Activated naive CD8-positive, alpha-beta T cell treated with anti-CD3 and anti-CD28 coated beads, Interleukin-2, amount 50 U/mL, for 24 hours (primary cell): ENCODE measurements at places on chromosomes 16 and 17.

DNA sequence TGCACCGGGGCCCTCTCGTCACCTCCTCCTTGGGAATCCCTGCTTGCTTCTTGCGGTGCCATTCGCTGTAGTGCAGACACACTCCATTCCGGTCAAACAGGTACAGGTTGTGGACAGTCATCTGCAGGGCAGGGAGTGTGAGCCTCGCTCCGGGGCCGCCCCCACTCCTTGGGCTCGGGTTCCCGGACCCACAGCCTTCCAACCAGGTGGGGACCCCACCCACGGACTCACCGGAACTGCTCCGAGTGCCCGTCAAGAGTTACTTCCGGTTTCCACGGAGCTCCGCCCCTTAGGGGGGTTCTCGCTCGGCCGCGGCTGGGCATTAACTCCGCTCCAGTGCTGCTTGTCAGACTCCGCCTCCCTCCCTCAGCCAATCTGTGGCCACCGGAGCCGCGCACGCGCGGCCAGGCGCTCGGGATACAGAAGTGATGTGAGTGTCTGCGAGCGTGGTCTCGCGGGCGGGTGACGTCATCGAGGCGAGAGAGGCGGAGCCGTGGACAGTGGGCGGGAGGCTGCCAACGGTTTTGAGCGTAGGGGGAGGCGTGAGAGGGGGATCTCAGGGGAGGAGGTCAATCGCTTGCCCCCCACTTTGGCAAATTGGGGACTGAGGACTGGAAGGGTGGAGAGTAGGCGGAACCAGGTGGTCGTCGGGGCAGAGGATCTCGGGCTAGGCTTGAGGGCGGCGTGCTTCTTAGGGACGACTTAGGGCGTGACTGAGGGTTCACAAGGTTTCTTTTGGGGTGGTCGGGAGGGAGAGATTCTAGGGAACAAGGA lies at the start of the genes CNTROB and TRAPPC1:
Gene CNTROB, plus strand, starts transcription at position 498 of the 774 bp plus-strand sequence. CDS start 874 bp downstream, outside the sequence.
Gene TRAPPC1, minus strand, starts transcription at position 238 of the 774 bp plus-strand sequence. Its CDS starts 117 bp downstream, at position 121.
- peak; percentile 99 for DNase-seq

- DNase-seq: no peak
Observed at GRCh38 chr16:28010671-28011070, 52.8 kb downstream of the GSG1L start.

- DNase-seq: peak; percentile 46
Observed at GRCh38 chr17:35214631-35215273, 20.6 kb upstream of the SLC35G3 start.

DNA sequence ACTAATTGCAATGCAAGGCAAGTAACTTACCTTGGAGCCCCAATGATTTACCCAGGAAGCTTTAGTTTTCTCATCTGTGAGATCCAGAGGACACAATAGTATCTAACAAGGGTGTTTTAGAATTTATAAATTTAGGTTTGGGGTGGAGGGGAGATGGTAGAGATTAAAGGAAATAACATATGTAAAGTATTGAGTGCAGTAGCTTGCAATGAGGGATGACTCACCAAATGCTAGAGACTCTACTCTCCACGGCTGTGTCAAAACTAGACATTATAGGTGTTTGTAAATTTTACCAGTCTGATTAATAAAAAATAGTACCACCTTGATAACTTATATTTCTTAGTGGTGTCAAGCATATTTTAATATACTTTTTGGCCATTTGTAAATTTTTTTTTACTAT lies 3.7 kb upstream of the ABCA9 start:
- DNase-seq: no peak

- no peak for DNase-seq
Observed at GRCh38 chr17:66432411-66432957, 130.1 kb downstream of the PRKCA start.

- peak; percentile 84 for DNase-seq
Observed at GRCh38 chr17:29567554-29568330, 759 bp upstream of the TP53I13 start.

GRCh38 chr17:6985266-6985665 lies 10.6 kb upstream of the ALOX12 start:
- DNase-seq: no peak

GRCh38 chr16:78458588-78458987 lies 359.1 kb downstream of the WWOX start:
- DNase-seq: no peak

GRCh38 chr17:63039342-63039741 lies 73.3 kb downstream of the TANC2 start:
- no peak for DNase-seq

DNA sequence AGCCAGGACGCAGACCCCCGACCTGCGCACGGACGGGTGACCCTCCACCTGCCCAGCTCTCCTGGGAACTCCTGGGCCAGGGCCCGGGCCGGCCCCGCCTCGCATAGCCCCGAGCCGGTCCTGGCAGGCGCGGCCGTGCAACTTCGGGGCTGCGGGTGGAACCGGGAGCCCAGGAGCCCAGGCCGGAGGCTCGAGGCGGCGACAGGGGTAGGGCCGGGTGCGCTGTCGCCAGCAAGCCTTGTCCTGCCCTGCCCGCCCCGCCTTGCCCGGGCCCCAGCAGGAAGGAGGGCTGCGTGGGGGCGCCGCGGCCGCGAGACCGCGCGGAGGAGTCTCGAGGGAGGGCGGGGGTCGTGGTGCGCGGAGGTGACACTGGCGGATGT lies 408 bp downstream of the LMF1 start:
- no peak for DNase-seq

DNA sequence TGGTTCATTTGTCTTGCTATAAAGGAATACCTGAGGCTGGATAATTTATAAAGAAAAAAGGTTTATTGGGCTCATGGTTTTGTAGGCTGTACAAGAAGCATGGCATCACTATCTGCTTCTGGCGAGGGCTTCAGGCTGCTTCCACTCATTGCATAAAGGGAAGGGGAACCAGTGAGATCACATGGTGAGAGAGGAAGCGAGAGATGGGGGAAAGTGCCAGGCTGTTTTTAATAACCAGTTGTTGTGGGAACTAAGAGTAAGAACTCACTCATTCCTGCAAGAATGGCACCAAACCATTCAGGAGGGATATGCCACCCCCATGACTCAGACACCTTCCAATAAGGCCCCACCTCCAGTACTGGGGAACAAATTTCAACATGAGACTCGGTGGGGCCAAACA lies 24.3 kb downstream of the SPECC1 start:
- no peak for DNase-seq

- DNase-seq: no peak
Observed at GRCh38 chr16:972316-973002, 1.7 kb upstream of the LMF1 start.

GRCh38 chr16:10729104-10730048 lies 14.3 kb upstream of the NUBP1 start:
- DNase-seq: no peak
